Hepatocyte (in vitro differentiated cells): ENCODE measurements at places on chromosomes 2 and 18. TPM values are rescaled to one million over a fixed set of nuclear protein-coding genes. Genes with fewer than 3 reads are reported as not detected.

The CHCHD5 gene
- total RNA-seq: 19.1 and 25.0 TPM in 2 replicates

The STAT4 gene
- total RNA-seq: 6.1 and 6.6 TPM in 2 replicates

GRCh38 chr18:59505356-59505755 lies 146.3 kb upstream of the LMAN1 start:
- H3K36me3 ChIP-seq: no peaks in the 10 kb centered on the region
- H3K27me3 ChIP-seq: no peaks in the 10 kb centered on the region
- peaks cover 15% of the 10 kb centered on the region for H3K4me1 ChIP-seq

- H3K27ac ChIP-seq: no peak overlapping the region
- H3K36me3 ChIP-seq: no peaks in the 10 kb centered on the region
- no peaks in the 10 kb centered on the region for H3K27me3 ChIP-seq
- no peaks in the 10 kb centered on the region for H3K4me1 ChIP-seq
- no peak overlapping the region for H3K4me3 ChIP-seq
Observed at GRCh38 chr2:214103276-214104001, 307.4 kb upstream of the VWC2L start.

The GREB1 gene
- total RNA-seq: 4.0 and 5.7 TPM in 2 replicates

GRCh38 chr2:63679252-63679855 lies 90.6 kb downstream of the MDH1 start:
- DNase-seq: no peak
- H3K36me3 ChIP-seq: no peaks in the 10 kb centered on the region
- no peaks in the 10 kb centered on the region for H3K27me3 ChIP-seq
- no peaks in the 10 kb centered on the region for H3K4me1 ChIP-seq
- no peak overlapping the region for H3K27ac ChIP-seq

GRCh38 chr2:85421260-85422071 lies 3.0 kb downstream of the SH2D6 start:
- H3K27ac ChIP-seq: peak overlapping the region; percentile 95
- no peaks in the 10 kb centered on the region for H3K27me3 ChIP-seq
- no peaks in the 10 kb centered on the region for H3K36me3 ChIP-seq
- DNase-seq: peak; percentile 80
- peaks cover 40% of the 10 kb centered on the region for H3K4me1 ChIP-seq

- H3K36me3 ChIP-seq: no peaks in the 10 kb centered on the region
- peaks cover 12% of the 10 kb centered on the region for H3K27me3 ChIP-seq
- H3K27ac ChIP-seq: peak overlapping the region; percentile 81
- peak; percentile 78 for DNase-seq
- H3K4me3 ChIP-seq: peak overlapping the region; percentile 61
Observed at GRCh38 chr2:115161081-115161770, 718.8 kb downstream of the DPP10 start.

- peaks cover 6% of the 10 kb centered on the region for H3K4me1 ChIP-seq
- peak within 1 kb of the TSS; percentile 61 for H3K27ac ChIP-seq
Observed at GRCh38 chr2:219060821-219061791, at the start of gene IHH. Gene IHH, minus strand, starts transcription at chr2:219060921. Its CDS starts 454 bp downstream, at chr2:219060467.

GRCh38 chr2:39779341-39779851 lies 338 bp upstream of the THUMPD2 start:
- no peak for DNase-seq
- H3K36me3 ChIP-seq: no peaks in the 10 kb centered on the region
- H3K27me3 ChIP-seq: no peaks in the 10 kb centered on the region
- H3K27ac ChIP-seq: peak overlapping the region; percentile 88

- H3K4me1 ChIP-seq: no peaks in the 10 kb centered on the region
- no peak for DNase-seq
- no peak overlapping the region for H3K4me3 ChIP-seq
- H3K27me3 ChIP-seq: no peaks in the 10 kb centered on the region
- H3K36me3 ChIP-seq: no peaks in the 10 kb centered on the region
Observed at GRCh38 chr2:211901226-211901846, 637.3 kb downstream of the ERBB4 start.

The CERKL gene
- 1.1 and 2.3 TPM in 2 replicates for total RNA-seq

DNA sequence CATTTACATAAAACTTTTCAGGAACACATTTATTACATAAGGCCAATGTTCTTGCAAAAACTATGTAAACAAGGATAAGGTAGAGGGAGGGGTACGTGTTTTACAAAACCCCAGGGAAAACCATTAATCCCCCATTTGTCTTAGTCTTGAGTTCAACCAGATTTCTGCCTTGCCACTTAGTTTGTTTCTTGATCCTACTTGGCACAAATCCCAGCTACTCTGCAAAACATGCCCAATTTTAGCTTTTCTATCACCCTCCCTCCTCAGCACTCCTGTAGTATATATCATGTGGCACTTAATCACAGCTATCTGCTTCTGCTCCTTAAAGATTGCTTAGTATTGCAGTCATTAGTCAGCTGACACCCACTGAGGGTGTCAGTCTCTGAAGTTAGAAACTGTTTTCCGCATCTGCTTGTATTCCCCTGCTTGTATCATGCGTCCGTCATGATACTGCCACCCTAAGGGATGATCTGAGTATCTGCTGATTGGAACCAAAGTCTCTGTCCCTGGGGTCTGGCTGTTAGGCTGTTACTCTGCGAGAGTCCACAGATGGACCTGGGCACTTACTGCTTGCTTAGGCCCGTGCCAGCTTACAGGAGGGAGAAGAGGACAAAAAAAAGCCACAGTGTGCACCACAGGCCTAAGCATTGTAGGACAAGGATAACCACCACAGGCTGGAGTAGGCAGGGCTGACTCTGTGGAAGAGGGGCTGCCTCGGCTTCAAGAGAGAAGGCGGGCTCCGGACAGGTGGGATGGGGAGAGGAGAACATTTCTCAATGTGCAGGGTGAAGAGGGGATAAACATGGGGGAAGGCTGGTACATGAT lies 82.2 kb downstream of the EPAS1 start:
- peaks cover 9% of the 10 kb centered on the region for H3K4me1 ChIP-seq
- H3K27ac ChIP-seq: no peak overlapping the region
- DNase-seq: peak; percentile 57
- no peak overlapping the region for H3K4me3 ChIP-seq
- H3K36me3 ChIP-seq: no peaks in the 10 kb centered on the region

DNA sequence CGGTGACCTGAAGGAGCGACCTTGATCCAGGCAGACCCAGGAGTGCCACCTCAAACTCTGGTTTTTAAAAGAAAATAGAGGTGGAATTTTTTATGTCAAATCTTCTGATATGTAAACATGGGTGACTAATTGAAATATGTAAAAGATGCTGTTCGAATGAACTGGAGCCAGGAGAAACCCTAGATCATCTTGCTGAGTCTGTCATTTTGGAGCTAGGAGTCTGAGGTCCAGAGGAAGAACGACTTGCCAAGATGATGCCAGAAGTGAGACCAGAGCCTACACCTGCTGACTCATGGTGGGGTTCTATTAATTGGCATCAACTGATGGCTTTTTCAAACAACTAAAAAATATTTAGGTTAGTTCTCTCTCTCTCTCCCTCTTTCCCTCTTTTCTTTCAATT lies 74.1 kb downstream of the ACAA2 start:
- H3K27ac ChIP-seq: no peak overlapping the region
- no peaks in the 10 kb centered on the region for H3K4me1 ChIP-seq
- H3K4me3 ChIP-seq: no peak overlapping the region
- H3K36me3 ChIP-seq: no peaks in the 10 kb centered on the region

- no peaks in the 10 kb centered on the region for H3K4me1 ChIP-seq
- H3K4me3 ChIP-seq: no peak overlapping the region
- H3K36me3 ChIP-seq: no peaks in the 10 kb centered on the region
- H3K27ac ChIP-seq: no peak overlapping the region
Observed at GRCh38 chr2:180959787-180960186, 20.6 kb upstream of the UBE2E3 start.
